LHCN-M2 (cell line): ENCODE measurements at places on chromosomes 5 and 9. TPM values are rescaled to one million over a fixed set of nuclear protein-coding genes. Genes with fewer than 3 reads are reported as not detected.

DNA sequence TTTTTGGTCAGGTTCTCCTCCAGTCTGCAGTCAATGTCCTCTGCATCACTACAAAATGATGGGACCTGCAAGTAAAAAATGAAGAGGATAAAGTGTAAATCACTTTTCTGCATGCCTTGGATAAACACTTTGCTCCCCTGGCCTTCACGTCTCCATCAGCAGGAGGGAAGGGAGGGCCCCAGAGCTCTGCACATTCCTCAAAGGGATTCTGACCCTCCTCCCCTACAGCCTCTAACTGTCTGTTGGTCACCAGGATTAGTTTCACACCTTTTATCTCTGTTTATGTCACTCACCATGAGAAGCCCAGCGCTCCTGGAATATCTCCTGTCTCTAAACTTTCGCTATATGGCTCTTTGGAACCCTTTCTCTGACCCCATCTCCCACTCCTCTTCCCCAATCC is 103.3 kb downstream of the SVEP1 start:
- no peak for DNase-seq

DHX29 gene
- total RNA-seq = 37.8 and 40.3 TPM in 2 replicates

TLN1 gene
- total RNA-seq = 356 and 415 TPM in 2 replicates

PCDHB15 gene
- total RNA-seq = 3.8 TPM in 2 replicates
